ENCODE measurements at places on chromosomes 7 and 10. TPM values are rescaled to one million over a fixed set of nuclear protein-coding genes. Genes with fewer than 3 reads are reported as not detected.
A peak's percentile ranks its signal among the peaks of the same experiment; 100 is the strongest.

- H3K4me3 ChIP-seq, result no peak overlapping the region
- no peaks in the 10 kb centered on the region for H3K36me3 ChIP-seq
- no peak overlapping the region for H3K27ac ChIP-seq
- DNase-seq, result no peak
- H3K4me1 ChIP-seq, result no peaks in the 10 kb centered on the region
These were observed 105.0 kb upstream of the HDAC9 start for GRCh38 chr7:18390535-18390907.

GRCh38 chr7:66326501-66327215 is 121.5 kb downstream of the TPST1 start:
- H3K27ac ChIP-seq, result no peak overlapping the region
- DNase-seq, result no peak
- no peaks in the 10 kb centered on the region for H3K4me1 ChIP-seq
- no peak overlapping the region for H3K4me3 ChIP-seq

GRCh38 chr10:50552771-50553535 is 70.8 kb downstream of the SGMS1 start:
- peaks cover 4% of the 10 kb centered on the region for H3K36me3 ChIP-seq
- no peaks in the 10 kb centered on the region for H3K27me3 ChIP-seq
- peaks cover 5% of the 10 kb centered on the region for H3K4me1 ChIP-seq
- H3K4me3 ChIP-seq, result no peak overlapping the region
- DNase-seq, result peak; percentile 32
- no peak overlapping the region for H3K27ac ChIP-seq

DNA sequence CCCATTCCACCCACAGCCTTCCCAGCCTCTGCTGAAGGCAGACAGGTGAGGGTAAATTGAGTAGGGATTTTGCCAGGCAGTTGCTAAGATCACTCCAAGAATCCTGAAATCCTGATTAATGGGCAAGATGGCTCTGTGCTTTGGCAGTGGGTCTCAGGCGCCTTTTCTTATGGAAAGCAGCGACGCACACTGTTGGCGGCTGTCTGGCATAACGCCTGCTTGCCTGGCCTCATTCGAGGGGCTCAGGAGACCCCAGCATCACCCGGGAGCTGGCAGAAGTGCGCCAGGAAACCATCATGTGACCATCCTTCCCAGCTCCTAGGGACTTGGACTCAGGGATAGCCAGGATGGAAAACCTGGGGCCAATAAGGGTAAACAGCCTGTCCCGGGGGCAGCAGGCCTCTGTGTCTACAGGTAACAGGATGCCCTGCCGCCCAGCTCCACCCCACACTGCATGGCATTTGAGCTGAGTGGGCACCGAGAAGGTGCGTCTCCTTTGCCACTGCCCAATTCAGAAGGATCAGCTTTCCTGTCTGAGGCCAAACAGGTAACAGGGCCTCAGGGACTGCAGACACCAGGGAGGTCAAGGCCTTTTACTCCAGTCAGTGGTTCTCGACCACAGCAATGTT is 98.6 kb downstream of the FAM53B start:
- H3K36me3 ChIP-seq, result peaks cover 42% of the 10 kb centered on the region
- H3K27ac ChIP-seq, result peak overlapping the region; percentile 76
- no peak overlapping the region for H3K4me3 ChIP-seq
- H3K4me1 ChIP-seq, result peaks cover 89% of the 10 kb centered on the region

- H3K36me3 ChIP-seq, result no peaks in the 10 kb centered on the region
- H3K4me3 ChIP-seq, result no peak overlapping the region
- H3K27me3 ChIP-seq, result no peaks in the 10 kb centered on the region
- no peak overlapping the region for H3K27ac ChIP-seq
- H3K4me1 ChIP-seq, result peaks cover 3% of the 10 kb centered on the region
- DNase-seq, result no peak
These were observed 220.5 kb downstream of the CDK14 start for GRCh38 chr7:90816511-90817142.

DNA sequence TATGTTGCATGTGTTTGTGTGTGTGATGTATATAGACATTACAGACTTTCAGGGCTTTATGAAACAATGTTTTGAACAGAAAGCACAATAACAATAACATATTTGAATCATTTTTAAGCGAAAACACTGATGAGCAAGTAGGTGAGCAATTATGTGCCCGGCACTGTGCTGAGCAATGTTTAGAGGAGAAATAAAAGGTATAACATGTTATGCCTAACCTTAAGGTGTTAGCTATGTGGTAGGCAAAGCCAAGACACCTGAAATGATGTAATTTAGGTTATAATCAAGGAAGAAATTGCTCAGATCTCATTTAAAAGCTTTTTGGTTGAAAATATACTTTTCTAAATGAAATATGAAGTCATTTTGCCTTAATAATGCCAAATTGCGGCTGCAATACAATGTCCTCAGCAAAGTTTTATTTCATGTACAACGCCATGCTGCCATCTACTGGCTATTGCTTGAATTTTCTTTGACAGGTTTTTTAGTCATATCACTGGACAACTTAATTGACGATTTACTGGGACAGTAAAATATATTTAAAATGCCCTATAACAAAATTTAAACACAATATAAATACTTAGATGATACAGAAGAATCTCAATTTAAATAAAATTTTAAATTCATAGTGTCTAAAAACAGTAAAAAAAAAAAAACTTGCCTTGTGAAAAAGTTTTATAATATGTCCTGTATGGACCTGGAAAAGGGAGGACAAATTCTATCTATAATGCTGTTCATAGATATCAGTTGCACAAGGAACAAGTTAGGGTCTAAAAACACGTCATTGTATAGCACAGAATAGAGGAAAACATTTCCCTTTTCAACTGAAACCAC is 131.1 kb upstream of the CDK1 start:
- H3K4me3 ChIP-seq, result no peak overlapping the region
- no peaks in the 10 kb centered on the region for H3K27me3 ChIP-seq
- H3K36me3 ChIP-seq, result no peaks in the 10 kb centered on the region

GRCh38 chr7:141663081-141663849 is 38.7 kb downstream of the DENND11 start:
- H3K4me1 ChIP-seq, result peaks cover 40% of the 10 kb centered on the region
- no peak for DNase-seq
- no peak overlapping the region for H3K4me3 ChIP-seq

DNA sequence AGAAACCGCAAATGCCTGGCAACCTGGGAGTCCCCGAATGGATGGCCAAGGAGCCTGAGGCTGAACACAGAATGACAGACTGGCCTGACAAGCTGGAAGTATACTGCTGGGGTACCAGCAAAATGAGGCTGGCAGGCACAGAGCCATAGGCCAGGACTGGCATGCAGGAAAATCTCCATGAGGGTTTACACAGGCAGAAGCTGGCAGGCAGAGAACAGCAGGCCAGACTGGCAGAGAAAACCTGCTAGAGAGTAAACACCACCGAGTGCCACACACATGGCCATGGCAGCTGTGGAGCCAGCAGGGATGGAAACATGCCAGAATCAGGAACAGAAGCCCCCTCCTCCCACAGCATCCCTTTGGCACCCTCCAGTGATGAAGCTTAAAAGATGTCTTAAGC is 63.4 kb downstream of the CRPPA start:
- no peaks in the 10 kb centered on the region for H3K4me1 ChIP-seq
- H3K36me3 ChIP-seq, result no peaks in the 10 kb centered on the region
- H3K27me3 ChIP-seq, result no peaks in the 10 kb centered on the region
- no peak overlapping the region for H3K4me3 ChIP-seq
- DNase-seq, result no peak
- no peak overlapping the region for H3K27ac ChIP-seq

DNA sequence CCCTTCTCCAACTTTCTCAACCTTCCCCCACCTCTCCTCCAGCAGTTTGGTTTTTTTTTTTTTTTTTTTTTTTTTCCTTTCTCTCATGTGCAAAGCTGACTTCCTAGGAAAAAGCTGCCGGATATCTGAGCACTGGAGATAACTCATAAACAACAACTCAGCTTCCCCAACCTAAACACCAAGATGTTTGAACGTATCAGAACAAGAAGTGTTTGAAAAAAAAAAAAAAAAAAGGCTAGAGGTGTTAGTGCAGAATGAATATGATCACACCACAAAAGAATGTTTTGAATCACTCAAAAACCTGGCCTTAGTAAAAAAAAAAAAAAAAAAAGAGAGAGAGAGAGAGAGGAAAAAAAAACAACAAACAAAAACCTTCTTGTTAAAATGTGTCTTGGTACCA is 11.2 kb downstream of the GATA3 start:
- H3K27me3 ChIP-seq, result no peaks in the 10 kb centered on the region
- peaks cover 97% of the 10 kb centered on the region for H3K36me3 ChIP-seq
- peak overlapping the region; percentile 68 for H3K4me3 ChIP-seq
- peak overlapping the region; percentile 84 for H3K27ac ChIP-seq
- peaks cover 96% of the 10 kb centered on the region for H3K4me1 ChIP-seq

The ZNF467 gene
- total RNA-seq, result 0.33 TPM

The PCLO gene
- not detected for total RNA-seq

The SEMA4G gene
- total RNA-seq, result 0.98 TPM

The MSMB gene
- total RNA-seq, result not detected

The OR6V1 gene
- total RNA-seq, result not detected

Measured in activated CD4-positive, alpha-beta memory T cell treated with anti-CD3 and anti-CD28 coated beads, Interleukin-2, amount 10 ng/mL, durations not matched to agents 7 days and 5 days (primary cell).